H1 (cell line): ENCODE measurements at places on chromosomes 11 and 22. TPM values are rescaled to one million over a fixed set of nuclear protein-coding genes. Genes with fewer than 3 reads are reported as not detected.

GRCh38 chr11:32348502-32348901, 86.8 kb downstream of the WT1 start:
- no peak for DNase-seq

Gene POU2AF2
- total RNA-seq, result not detected in 2 replicates

GRCh38 chr22:28830441-28830840, 30.1 kb upstream of the XBP1 start:
- no peak for DNase-seq

GRCh38 chr22:27597703-27598444, 203.7 kb downstream of the MN1 start:
- DNase-seq, result no peak

DNA sequence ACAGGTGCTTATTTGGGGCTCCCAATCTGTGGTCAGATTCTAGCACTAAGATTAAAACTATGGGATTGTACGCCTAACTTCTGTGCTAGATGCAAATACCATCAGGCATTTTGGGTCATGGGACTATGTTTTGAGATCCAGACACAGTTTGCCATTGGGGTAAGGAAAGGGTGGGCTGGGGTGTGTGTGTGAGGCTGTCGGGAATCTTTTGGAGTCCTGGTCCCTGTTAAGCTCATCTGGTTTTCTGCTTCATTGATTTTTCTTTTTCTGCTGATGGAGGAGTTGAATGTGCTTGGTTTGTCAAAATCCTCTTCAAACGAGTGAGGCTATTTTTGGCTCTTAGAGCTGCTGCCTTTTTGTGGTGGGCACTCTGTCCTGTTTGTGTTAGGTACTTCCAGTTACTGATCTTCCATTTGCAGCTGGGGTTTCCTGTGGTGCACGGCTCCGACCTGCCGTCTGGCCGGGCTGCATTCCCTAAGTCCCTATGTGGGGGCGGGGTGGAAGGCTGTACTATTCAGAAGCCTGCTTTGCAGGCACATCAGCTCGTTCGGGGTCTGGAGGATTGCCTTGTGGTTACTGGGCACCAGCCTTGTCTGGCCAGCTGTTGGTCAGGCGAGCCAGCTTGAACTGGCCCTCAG, 2.9 kb downstream of the BCR start:
- DNase-seq, result peak; percentile 71

Gene OR10D3
- not detected in 2 replicates for total RNA-seq

Gene TBCEL
- 14.3 and 16.0 TPM in 2 replicates for total RNA-seq

DNA sequence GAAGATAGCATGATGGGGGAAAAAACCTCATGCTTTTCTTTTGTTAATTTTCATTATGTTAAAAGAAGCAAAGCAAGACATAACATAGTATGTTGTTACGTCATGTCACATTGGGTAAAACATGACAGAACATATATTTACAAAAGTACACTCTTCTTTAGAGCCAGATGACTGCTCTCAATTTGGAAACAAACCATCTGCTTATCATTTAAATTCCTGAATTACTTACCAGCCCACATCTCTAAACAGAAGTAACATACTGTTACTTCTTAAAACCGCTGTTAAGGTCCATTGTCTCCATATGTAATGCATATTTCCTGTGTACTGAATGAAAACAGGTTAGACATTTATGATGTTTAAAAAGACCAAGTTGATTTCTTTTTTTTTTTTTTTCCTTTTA, 100.0 kb downstream of the TMEM135 start:
- DNase-seq, result no peak

- DNase-seq, result no peak
These were observed 884 bp downstream of the IL10RA start for GRCh38 chr11:117986981-117987574.

Gene ANO5
- total RNA-seq, result 4.6 and 5.0 TPM in 2 replicates

GRCh38 chr11:34564807-34565241, 51.2 kb upstream of the ELF5 start:
- no peak for DNase-seq

DNA sequence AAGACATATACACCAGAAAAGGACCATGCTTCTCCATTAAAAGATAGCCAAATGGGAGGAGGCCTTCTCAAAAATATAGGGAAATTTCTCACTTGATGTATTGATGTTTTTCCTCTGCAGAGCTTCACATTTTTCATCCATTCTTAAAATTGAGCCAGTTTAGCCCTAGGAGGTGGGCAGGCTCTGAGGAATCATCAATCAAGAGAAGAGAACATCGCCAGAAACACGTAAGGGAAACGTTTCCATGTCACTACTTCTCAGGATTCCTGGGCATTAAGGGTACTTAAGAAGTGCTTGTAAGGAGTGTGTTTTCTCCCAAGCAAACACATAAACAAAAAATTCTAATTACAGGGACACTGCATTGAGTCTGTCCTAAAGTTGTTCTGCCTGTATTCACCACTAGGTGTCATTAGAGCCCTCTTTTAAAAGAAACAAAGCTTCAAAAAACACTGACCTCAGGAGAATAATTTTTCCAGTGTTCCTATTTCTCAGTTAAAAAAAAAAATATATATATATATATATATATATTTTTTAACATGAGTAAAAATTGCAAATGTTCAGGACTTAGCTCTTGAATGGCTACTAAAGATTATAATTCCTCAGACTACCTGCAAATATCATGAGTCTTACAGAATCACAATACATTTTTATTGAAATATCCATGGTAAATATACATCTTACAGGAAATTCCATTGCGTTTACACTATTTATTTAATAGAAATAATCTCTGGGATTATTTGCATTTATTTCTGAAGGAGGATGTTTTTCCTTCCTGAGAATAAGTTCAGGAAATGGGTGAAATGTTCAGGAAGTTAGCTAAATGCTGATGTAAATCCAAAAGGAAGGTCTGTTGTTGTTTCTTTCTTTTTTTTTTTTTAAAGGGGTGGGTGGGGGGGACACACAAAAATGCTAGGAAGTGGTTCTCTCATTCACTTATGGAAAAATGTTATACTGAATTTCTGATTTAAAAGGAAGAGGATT, 16.0 kb downstream of the FZD4 start:
- no peak for DNase-seq

DNA sequence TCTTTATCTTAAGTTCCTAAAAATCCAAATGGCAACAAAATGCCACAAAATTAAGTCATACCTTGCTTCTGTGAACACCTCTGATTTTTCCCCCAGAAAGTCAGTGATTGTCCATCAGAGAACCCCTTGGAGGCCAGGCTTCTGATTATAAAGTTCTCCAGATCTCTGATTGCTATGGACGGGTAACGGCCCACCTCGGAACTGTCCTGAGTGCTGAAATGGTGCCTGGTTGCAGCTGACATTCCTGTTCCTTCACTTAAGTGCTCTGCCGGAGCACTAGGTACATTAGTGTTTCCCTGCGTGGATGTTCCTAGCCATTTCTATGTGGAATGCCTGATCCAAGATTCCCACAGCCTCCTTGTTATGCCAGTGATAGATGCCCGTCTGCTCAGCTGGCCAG, 85.0 kb downstream of the CHST1 start:
- DNase-seq, result no peak

Gene INSC
- total RNA-seq, result 0.44 and 0.58 TPM in 2 replicates

Gene MB
- total RNA-seq, result not detected in 2 replicates

DNA sequence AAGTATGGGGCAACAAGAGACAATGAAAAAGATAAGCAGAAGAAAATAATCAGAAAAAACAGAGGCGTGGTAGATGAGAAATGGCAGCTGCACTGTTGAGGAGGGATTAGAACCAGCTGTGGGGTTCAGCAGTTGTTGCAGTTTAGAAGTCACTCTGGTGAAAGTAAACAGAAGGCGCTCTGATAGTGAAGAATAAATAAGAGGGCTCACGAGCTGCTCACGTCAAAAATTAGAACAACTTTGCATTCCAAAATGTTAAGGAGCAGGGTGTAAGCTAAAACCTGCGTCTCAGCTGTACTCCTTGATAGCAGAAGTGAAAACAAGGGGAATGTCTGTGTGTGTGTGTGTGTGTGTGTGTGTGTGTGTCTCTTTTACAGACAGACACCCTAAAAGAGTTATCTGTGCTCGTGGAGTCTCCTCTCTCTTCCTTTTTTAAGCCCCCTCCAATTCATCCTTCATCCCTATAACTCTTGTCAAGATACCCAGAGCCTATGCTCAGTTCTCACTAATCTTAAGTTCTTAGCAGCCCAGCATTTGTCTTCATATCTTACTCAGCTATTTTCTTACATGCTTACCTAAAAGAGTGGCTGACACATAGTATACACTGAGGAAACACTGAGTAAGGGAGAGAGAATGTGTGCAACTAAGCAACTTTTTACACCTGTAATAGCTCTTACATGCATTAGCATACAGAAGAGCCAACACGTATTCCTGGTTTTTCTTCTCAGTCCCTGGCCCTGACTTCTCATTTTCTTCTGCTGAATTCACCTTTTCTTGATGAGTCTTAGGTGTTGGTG, 8.9 kb downstream of the TTC17 start:
- no peak for DNase-seq

- no peak for DNase-seq
These were observed 2.4 kb downstream of the TRMT112 start for GRCh38 chr11:64314805-64315561.

GRCh38 chr11:62757846-62758788, 3.3 kb upstream of the POLR2G start:
- DNase-seq, result peak; percentile 76

Gene BTG4
- total RNA-seq, result not detected in 2 replicates

DNA sequence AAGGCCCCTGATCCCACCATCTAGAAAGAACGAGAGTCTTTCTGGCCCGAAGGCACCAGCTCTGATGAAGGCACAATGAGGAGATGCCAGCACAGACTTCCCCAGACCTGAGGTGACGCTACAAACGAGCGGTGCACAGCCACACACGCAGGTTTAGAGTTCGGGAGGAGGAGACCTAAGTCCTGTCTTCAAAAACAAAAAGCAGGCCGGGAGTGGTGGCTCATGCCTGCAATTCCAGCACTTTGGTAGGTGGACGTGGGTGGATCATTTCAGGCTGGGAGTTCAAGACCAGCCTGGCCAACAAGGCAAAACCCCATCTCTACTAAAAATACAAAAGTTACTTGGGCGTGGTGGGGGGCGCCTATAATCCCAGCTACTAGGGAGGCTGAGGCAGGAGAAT, 9.5 kb downstream of the LTO1 start:
- no peak for DNase-seq

- DNase-seq, result peak; percentile 45
These were observed 4.5 kb upstream of the TBX10 start for GRCh38 chr11:67644042-67644441.

DNA sequence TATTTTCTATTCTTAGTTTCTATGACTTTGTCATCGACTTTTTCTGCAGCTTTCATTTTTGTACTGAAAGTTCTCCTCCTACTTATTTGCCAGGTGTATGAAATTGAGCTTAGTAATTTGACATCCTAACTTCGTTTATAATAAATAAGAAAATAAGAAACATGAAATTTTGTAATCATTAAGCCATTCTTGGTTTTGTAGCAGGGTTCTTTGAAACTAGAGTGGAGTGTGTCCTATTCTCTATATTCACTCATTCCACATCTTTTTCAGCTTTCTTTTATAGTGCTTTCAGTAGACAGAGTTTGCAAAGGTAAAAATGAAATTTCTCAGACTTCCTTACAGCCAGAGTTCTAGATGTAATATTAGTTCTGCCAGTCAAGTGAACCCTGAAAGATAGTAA, 47.8 kb downstream of the FANCF start:
- DNase-seq, result no peak

GRCh38 chr11:118245936-118246562, 6.1 kb downstream of the MPZL3 start:
- DNase-seq, result no peak

- no peak for DNase-seq
These were observed 206.2 kb downstream of the MAML2 start for GRCh38 chr11:96136613-96137298.

Gene PHF21B
- total RNA-seq, result 57.2 and 68.1 TPM in 2 replicates

- DNase-seq, result no peak
These were observed 216.3 kb upstream of the TBCEL start for GRCh38 chr11:120807414-120808150.

Gene PANX3
- not detected in 2 replicates for total RNA-seq

Gene DBX1
- not detected in 2 replicates for total RNA-seq

- DNase-seq, result no peak
These were observed 5.7 kb downstream of the AMOTL1 start for GRCh38 chr11:94773842-94774241.

DNA sequence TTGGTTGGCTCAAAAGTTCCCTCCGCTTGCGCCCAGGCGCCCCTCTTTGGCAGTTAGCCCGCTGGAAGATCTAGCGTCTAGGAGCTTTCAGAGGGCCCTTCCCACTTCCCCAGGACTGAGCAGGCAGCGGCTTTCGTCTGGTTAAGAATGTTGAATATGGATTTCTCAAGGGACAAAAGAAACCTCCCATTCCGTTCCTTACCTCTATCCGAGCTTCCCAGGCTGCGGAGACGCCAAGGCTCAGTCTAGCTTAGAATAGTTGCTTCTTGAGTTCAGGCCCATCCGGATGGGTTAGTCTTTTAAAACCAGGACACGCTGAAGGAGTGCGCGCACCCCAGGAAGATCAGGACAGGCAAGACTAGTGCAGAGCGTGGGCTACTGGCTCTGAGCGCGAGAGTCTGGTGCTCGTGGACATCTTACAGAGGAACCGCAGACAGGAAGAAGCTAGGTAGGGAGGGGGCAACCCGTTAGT, 1.6 kb downstream of the NELL1 start:
- DNase-seq, result peak; percentile 66

GRCh38 chr11:35040221-35040942, 98.6 kb upstream of the CD44 start:
- no peak for DNase-seq

DNA sequence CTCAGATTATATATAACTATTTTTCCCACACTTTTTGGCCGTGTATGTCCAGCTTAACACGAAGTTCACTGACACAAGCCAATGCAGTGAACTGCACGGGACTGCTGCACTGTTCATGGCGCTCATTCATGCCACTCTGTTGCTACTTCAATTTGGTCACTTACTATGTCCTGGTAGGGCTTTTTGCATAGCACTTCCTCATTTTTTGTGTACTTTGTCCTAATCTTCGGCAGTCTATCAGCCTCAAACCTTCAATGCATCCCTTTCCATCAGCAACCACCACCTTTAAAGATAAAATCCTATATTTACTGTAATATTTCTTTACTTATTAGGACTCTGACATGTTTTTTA, 18.7 kb upstream of the ARHGAP32 start:
- no peak for DNase-seq

Gene POLD3
- total RNA-seq, result 29.3 and 30.5 TPM in 2 replicates

DNA sequence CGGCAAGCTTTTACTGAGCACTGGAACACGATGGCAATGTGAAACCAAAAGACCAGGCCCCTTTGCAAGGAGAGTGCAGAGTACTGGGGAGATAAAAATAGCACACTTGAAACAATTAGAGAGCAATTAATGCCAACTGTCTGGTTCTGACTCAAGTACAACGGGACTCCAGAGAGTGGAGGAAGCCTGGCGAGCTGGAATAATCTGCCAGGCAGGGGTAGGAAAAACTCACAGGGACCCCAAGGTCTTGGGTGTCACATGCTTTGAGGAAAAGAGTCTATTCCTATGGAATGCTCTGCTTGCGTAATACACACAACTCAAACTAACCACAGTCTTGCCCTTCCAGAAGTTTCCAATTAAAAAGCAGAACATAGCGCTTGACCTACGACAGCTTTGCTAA, 113.0 kb upstream of the CLMP start:
- DNase-seq, result no peak
